Tibial nerve (tissue), 4 donors: ENCODE measurements at places on chromosomes 7 and 10.

DNA sequence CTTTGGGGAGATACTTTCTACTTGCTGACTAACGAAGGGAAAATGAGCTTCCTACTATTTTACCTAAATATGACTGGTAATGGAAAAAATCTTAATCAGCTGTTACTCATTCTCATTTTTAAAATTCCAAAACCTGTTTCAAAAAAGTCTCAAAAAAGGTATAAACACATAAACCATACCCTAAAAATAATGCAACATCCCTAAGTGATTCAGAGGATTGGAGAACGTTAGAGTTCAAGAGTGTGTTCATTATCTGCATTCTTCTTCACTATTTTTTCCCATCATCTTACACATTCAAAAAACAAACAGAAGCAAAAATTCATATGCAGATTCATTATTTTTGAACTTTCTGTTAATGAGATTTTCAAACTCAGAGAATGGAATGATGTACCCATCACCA is 150.4 kb upstream of the GNAI1 start:
- DNase-seq: no peak

GRCh38 chr7:38186593-38187314 is 8.7 kb downstream of the STARD3NL start:
- DNase-seq: no peak

GRCh38 chr10:31315453-31315852 is 3.6 kb upstream of the ZEB1 start:
- no peak for DNase-seq

DNA sequence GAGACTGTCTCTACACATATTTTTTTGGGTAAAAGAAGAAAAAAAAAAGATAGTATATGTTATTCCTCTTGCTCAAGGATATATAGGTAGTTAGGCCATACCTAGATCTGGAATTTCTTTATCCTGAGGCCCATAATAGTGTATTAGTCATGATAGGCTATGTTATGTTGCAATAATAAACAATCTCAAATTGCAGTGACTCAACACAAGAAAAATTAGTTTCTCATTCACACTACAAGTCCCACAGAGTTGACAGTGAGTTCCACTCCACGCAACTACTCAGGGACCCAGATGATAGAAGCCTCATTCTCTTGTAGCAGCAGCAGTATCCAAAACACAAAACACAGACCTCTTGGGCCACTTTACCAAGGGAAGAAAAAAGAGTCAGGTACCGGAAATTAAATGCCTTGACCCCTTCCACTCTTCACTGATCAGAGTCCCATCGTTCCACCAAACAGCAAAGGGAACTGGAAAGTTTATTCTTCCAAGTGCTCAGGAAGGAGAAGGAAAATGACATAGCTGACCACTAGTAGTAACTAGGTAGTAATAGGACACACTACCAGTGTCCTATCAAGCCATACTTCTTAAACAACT is 7.4 kb upstream of the C10orf67 start:
- DNase-seq: no peak

DNA sequence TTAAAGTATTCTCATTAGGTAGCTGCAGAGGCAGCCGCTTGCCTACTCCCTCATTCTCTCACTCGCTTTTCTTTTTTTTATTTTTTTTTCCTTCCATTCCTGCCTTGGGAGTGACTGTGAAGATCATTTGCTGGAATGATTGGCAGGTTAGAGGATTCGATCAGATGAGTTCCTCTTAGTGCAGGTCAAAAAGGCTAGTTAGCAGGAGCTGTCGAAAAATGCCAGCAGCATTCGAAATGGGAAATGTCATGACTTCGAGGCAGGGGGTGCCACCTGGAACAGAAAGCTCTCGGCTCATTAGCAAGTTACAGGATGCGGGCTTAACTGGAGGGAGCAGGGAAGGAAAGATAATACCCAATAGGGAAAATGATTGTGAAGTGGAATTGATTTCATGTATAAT is 137.5 kb upstream of the FZD1 start:
- no peak for DNase-seq

GRCh38 chr10:14698111-14698828 is 76.4 kb downstream of the FAM107B start:
- no peak for DNase-seq

- no peak for DNase-seq
Measured at GRCh38 chr7:10568891-10569290, 404.8 kb upstream of the PHF14 start.

GRCh38 chr10:5564537-5565204 is 39.9 kb downstream of the CALML3 start:
- no peak for DNase-seq

DNA sequence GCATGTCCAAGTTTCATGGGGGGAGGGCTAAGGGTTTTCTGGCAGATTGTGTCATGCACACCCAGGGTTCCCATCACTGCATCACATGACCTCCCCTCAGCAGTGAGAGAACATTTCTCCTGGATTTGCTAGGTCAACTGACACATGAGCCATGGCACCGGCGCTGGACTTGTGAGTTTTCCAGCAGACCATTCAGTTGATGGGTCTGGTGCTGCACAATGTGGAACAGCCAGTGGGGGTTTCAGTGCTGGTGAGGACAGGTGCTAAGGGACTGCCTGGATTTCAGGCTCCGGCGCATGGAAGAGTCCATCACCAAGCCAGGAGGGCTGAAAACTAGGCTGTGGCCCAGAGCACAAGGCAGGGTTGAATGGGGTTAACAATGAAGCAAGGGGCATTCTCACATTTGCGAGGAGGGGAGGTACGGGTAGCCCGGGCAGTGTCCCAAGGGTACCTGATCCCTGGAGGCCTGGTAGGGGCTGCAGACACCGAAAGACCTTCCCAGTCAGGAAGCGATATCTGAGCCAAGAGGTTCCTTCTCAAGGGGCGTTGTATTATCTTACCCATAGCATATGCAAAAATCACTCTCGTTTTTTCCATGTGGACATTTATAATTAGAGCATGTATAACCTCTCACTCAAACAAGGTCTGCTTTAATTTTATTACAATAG is 203.0 kb downstream of the TNS3 start:
- DNase-seq: no peak

- no peak for DNase-seq
Measured at GRCh38 chr10:69398466-69398865, 18.3 kb downstream of the TACR2 start.

- no peak for DNase-seq
Measured at GRCh38 chr7:8881916-8882315, 448.5 kb downstream of the NXPH1 start.

GRCh38 chr10:104109908-104110662 is 11.9 kb upstream of the SFR1 start:
- DNase-seq: no peak

- no peak for DNase-seq
Measured at GRCh38 chr10:61835946-61836887, 65.3 kb upstream of the ARID5B start.

DNA sequence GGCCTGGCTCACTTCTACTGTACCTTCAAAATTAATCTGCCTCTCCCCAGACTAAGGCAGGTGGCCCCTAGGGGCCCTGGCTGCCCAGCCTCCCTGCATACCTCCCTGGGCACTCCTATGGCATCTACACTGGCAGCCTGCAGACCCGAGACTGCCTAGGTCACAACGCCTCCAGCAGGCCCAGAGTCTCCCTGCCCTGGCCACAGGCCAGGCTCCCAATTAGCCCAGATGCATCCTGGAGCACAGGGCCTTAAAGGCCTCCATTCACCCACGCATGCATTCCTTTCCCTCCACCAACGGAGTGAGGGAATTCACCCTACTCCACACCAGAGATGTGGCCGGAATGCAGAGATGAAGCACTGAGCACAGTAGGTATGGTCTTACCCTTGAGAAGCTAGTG is 1.9 kb downstream of the CHAT start:
- DNase-seq: no peak

DNA sequence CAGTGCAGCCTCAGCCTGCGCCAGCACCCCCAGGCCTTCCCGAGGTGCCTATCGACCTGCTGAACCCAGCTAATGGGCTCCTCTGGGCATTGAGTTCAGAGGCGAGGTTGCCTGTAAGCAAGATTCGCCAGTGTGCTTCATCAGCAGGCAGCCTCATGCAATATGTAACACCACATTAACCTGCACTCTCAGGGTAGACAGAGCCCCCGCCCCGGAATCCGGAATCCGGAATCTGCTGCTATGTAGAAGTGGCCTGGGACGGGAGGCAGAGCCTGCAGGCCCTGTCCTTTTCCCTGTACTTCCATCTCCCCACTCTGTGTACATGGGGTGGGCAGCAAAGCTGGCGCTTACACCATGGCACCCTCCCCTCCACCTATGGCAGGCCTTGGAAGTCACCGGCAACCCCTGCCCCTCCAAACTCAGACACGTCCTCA is 83.9 kb upstream of the RET start:
- DNase-seq: no peak

DNA sequence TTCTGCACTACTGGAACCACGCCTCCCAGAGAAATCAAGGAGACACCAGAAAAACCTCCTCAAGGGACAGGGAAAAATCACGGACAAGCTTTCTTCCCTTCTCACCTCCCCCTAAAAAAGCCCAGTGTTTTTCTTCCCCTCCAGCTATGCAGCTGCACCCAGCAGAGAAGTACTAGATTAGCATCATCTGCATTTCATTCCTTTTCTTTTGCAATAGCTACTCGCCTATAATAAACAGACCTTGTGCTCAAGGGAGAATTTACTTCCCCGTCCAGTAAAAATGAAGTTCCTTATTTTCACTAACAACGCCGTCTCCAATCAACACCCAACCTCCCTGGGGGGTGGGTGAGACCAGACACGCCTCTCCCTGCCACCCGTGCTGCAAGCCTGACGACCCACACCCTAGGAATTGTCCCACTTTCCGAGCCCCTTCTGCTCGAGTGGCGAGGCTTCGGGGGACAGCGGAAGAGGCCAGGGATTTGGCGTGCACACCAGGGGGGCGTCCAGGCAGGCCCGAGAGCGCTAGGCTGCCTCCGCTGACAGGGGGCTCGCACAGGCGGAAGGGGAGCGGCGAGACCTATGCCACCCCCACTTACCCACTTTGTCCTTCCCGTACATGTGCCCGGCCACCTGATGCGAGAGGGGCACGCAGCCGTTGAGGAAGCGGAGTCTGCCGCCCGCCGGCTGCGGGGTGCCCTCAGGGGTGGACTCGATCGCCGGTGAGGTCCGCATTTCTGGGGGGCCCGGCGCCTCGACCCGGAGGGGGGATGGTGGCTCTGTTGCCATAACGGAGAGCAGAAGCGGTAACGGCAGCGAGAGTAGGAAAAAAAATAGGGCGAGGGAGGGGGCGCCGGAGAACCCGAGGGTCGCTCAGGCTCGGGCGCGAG is 625 bp downstream of the IPMK start:
- peak; percentile 24 for DNase-seq

DNA sequence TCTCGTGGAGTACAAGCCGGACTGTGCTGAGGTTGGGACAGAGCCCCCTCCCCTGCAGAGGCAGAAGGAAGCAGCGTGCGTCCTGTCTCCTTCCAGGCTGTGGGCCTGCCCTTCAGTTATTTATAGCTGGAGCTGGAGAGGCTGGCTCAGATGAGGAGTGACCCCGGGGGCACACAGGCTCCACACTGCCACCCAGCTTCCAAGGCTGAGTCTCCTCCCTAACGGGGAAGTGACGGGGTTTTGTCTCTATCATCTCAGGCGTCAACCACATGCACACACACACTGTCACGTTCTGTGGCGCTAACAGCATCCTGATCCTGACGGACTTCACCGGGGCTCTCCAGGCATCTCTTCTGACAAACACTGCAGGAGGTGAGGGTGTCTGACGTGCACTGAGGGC is 25.4 kb downstream of the AMZ1 start:
- no peak for DNase-seq

DNA sequence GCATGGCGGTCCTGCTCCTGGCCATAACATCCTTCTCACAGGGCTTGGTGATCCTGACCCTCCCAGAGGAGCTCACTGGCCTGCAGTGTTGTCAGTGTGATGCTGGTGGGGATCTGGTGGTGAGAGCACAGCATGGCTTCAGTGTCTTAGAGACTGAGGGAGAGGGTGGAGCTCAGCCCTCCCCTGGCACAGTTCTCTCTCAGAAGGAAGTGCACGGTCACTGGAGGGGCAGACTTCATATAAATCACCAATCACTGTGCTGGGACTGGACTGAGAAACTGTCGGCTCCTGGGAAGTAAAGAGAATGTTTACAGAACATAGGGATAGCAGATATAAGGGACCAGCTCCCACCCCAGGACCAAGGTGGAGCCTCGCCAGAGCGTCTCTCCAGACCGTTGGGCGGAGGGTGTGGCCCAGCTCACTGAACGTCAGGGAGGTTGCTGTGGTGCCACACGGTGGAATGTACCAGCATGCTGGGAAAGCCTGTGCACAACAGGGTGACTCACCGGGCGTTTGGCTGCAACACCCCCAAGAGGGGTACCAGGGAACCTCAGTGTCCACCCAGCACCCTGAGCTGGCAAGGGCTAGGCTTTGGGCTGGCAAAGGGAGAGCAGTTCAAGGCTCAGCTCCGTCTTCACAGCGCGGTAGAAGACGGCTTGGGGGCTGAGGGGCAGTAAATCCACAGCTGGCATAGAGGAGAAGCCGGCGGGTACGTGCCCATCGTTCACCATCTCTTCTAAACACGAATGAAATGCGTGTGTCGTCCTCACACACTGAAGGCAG is 8.8 kb upstream of the GET4 start:
- no peak for DNase-seq

DNA sequence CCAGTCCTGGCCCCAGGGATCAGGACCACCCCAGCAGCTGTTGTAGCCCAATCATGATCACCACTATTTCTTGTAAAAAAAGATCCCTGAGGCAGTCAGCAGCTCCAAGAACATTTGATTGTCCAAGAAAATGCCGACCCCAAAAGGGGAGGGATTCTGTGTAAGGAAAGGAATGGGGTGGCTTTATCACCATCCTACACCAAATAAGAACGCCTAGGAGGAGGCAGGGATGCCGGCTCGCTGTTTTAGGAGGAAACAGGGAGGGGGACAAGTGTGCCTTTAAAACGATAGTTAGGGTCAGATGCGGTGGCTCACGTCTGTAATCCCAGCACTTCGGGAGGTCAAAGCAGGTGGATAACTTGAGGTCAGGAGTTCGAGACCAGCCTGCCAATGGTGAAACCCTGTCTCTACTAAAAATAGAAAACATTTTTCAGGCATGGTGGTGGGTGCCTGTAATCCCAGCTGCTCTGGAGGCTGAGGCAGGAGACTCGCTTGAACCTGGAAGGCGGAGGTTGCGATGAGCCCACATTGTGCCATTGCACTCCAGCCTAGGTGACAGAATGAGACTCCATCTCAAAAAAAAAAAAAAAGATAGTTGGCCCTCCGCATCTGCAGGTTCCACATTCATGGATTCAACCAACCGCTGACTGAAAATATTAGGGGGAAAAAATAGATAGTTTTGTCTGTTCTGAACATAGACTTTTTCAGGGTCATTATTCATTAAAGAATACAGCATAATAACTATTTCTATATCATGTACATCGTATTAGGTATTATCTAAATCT is 63.6 kb downstream of the PDIA4 start:
- DNase-seq: no peak

- DNase-seq: no peak
Measured at GRCh38 chr10:30186371-30186875, 127.0 kb upstream of the JCAD start.

- DNase-seq: no peak
Measured at GRCh38 chr7:85104432-85105205, 82.2 kb downstream of the SEMA3D start.

GRCh38 chr7:15330943-15331342 is 230.9 kb downstream of the AGMO start:
- no peak for DNase-seq
